ENCODE measurements at places on chromosomes 7 and 10.

- DNase-seq = no peak
- no peaks in the 10 kb centered on the region for H3K4me1 ChIP-seq
- no peaks in the 10 kb centered on the region for H3K36me3 ChIP-seq
- H3K27me3 ChIP-seq = peaks cover 38% of the 10 kb centered on the region
Observed at GRCh38 chr10:44776181-44776580, 135.0 kb upstream of the TMEM72 start.

DNA sequence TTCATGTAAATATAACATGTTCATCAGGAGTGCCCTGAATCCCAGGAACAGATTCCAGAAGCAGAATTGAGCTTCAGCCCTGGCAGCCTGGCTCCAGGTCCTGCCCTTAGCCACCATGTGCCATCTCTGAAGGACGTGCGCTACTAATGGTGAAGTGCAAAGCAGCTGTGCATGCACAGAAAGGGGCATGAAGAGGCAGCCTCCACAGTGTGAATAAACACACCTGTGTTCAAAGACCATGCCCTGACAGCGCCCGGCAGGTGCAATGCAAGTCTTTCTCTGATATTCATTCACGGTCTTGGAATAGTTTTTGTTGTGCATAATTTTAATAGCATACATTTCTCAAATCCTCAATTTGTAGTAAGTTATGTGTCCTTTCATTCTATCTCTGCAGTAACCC, 250.4 kb upstream of the TCERG1L start:
- no peak overlapping the region for H3K27ac ChIP-seq
- no peaks in the 10 kb centered on the region for H3K4me1 ChIP-seq
- no peaks in the 10 kb centered on the region for H3K36me3 ChIP-seq
- H3K27me3 ChIP-seq = peaks cover 70% of the 10 kb centered on the region

DNA sequence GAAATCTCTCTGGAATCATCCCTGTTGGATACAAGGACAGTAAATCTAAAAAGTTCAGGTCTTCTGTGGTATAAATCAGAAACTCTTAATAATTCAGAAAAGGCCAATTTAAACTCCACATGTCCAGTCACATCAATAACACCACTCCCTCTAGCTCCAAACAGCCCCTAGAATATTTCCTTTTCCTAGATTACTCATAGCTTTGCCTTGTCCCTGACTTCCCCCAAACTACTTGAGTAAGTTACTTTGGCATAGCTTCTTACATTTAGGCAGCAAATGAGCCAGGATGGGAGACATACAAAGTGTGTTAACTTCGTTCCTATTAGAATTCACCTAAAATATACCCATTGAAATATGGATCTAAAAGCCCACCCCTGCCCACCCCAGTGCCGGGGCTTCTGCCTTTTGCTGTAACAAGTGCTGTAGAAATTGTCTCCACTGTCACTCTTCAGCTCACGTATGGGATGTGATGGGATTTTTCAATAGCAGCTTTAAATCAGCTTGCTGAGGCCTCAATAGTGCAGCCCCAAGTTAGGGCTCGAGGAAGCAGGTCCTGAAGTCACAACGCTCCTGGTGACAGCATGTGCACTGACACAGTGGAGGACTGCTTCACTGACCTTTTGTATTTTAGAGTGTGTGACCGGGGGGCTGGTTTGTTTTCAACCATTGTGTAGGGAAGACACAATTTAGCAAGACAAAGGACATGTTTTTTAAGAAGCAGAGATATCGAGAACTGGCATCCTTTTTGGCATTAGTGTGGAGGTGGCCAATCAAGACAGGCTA, 218.2 kb upstream of the KMT2E start:
- H3K4me3 ChIP-seq = no peak overlapping the region
- H3K27me3 ChIP-seq = peaks cover 17% of the 10 kb centered on the region
- DNase-seq = no peak

- no peaks in the 10 kb centered on the region for H3K27me3 ChIP-seq
- peaks cover 16% of the 10 kb centered on the region for H3K4me1 ChIP-seq
- peaks cover 31% of the 10 kb centered on the region for H3K36me3 ChIP-seq
- no peak for DNase-seq
- H3K4me3 ChIP-seq = no peak overlapping the region
Observed at GRCh38 chr7:2228921-2229320, 3.8 kb downstream of the MAD1L1 start.

DNA sequence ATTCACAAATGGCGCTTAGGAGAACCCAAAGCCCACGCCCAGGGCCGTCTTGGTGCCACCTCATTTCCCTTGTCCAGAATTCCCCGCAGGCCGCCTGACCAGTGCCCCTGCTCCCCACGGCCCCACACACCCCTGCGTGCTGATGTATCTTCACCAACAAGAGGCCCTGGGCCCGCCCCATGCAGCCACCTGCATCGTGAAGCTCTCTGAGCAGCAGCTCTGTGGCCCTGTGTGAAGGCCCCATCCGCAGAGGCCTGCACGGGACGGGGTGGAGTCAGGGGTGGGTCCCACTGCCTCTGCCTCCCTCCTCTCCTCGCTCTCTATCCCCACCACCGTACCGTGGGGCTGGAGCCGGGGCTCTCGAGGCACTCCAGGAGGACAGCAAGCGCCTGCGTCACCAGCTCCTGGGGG, 14.7 kb downstream of the BRAT1 start:
- H3K4me1 ChIP-seq = no peaks in the 10 kb centered on the region
- H3K36me3 ChIP-seq = peaks cover 80% of the 10 kb centered on the region
- H3K27me3 ChIP-seq = no peaks in the 10 kb centered on the region
- no peak for DNase-seq
- H3K4me3 ChIP-seq = no peak overlapping the region
- no peak overlapping the region for H3K27ac ChIP-seq

DNA sequence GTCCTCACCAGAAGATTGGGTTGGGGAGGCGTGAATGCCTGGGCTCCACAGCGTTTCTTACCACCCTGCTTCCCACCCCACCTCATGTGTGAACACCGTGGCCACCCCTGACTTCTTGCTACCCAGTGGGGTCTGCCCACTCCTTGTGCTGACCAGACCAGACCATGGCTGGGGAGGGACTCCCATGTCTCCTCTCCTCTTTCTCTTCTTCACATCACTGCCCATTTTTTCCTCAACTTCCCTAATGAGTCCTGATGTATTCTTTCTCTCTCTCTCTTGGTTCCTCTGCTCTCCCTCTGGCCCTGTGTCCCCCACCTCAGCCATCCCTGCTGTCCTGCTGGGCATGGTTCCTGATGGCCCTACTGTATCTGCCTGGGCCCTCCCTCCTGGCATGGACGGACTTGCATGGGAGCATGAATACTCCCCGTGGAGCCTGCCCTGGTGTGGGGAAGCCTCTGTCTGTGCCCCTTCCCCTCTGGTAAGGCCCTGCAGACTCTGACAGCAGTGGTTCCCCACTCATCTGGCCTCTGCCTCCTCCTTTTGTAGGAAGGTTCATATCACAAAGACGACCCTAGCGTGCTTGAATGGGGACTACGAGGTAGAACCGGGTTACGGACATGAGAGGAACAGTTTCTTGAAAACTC, 85.5 kb downstream of the ADCY1 start:
- DNase-seq = no peak
- no peak overlapping the region for H3K4me3 ChIP-seq
- no peaks in the 10 kb centered on the region for H3K4me1 ChIP-seq
- no peak overlapping the region for H3K27ac ChIP-seq

DNA sequence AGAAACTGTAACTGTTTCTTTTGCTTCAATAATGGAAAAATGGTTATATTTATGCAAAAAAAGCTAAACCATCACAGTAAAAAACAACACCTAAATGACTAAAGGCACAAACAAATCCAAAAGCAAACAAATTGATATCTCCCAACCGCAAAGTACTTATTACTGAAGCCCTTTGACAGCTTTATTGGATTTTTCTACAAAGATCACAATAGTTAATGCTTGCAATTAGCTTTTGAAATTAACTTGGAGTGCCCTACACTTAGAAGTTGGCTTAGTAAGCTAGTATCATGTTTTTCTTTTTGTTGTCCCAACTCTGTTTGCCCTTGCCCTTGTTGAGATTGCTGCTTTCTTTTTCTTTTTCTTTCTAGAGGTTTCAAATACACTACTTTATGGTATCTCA, 257.5 kb downstream of the INHBA start:
- H3K27me3 ChIP-seq = no peaks in the 10 kb centered on the region
- no peaks in the 10 kb centered on the region for H3K36me3 ChIP-seq
- no peak overlapping the region for H3K4me3 ChIP-seq
- H3K27ac ChIP-seq = no peak overlapping the region
- no peaks in the 10 kb centered on the region for H3K4me1 ChIP-seq
- DNase-seq = no peak

GRCh38 chr7:30323006-30323355, 38.6 kb downstream of the ZNRF2 start:
- H3K4me1 ChIP-seq = peaks cover 49% of the 10 kb centered on the region
- DNase-seq = no peak
- peak overlapping the region; percentile 64 for H3K4me3 ChIP-seq
- peaks cover 9% of the 10 kb centered on the region for H3K36me3 ChIP-seq
- peak overlapping the region; percentile 64 for H3K27ac ChIP-seq

GRCh38 chr7:20165146-20165510, 52.1 kb downstream of the MACC1 start:
- H3K4me1 ChIP-seq = no peaks in the 10 kb centered on the region
- H3K27me3 ChIP-seq = no peaks in the 10 kb centered on the region
- H3K27ac ChIP-seq = no peak overlapping the region
- DNase-seq = no peak
- H3K4me3 ChIP-seq = no peak overlapping the region

- no peaks in the 10 kb centered on the region for H3K36me3 ChIP-seq
- H3K4me3 ChIP-seq = no peak overlapping the region
- H3K27ac ChIP-seq = no peak overlapping the region
- H3K27me3 ChIP-seq = no peaks in the 10 kb centered on the region
- no peak for DNase-seq
- no peaks in the 10 kb centered on the region for H3K4me1 ChIP-seq
Observed at GRCh38 chr10:84473136-84473535, 144.7 kb downstream of the CCSER2 start.

- H3K27me3 ChIP-seq = no peaks in the 10 kb centered on the region
- no peaks in the 10 kb centered on the region for H3K36me3 ChIP-seq
- no peak overlapping the region for H3K27ac ChIP-seq
- no peak overlapping the region for H3K4me3 ChIP-seq
- no peak for DNase-seq
Observed at GRCh38 chr7:139118805-139119485, 9.4 kb upstream of the ZC3HAV1 start.

GRCh38 chr10:37403776-37404175, 278.4 kb downstream of the ANKRD30A start:
- no peak overlapping the region for H3K4me3 ChIP-seq
- no peaks in the 10 kb centered on the region for H3K36me3 ChIP-seq
- H3K27ac ChIP-seq = no peak overlapping the region
- H3K4me1 ChIP-seq = no peaks in the 10 kb centered on the region

DNA sequence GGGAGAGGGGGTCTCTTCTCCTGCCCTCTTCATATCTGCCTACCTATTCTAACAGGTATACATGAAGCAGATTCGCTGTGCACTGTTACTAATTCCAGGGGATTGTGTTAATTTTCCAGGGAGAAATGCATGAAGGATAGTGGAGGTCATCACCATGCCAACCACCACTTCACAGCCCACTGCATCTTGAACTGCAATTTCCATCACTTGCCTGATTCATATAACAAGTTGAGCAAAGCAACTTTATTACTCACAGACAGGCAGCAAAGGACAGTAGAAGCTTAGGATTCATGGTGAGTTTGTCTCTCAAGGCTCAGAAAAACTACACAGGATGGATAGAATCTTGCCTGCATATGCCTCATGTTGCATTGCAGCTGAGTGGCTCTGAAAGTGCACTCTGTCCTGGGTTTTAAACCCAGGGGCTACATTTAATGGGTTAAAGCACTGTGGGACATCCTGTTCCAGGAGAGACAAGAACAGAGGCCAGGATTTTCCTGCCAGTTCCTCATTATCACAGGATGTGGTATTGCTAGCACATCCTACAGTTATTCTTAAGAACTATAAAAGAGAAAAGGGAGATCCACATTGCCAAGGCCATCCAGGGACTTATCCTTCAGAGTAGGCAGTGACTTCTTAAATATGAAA, 136.9 kb upstream of the PRSS1 start:
- H3K27ac ChIP-seq = no peak overlapping the region
- no peaks in the 10 kb centered on the region for H3K36me3 ChIP-seq
- H3K4me1 ChIP-seq = no peaks in the 10 kb centered on the region
- H3K27me3 ChIP-seq = peaks cover 74% of the 10 kb centered on the region

GRCh38 chr10:7311218-7311849, 99.5 kb downstream of the SFMBT2 start:
- H3K27ac ChIP-seq = no peak overlapping the region
- DNase-seq = peak; percentile 12
- H3K36me3 ChIP-seq = no peaks in the 10 kb centered on the region
- H3K27me3 ChIP-seq = peaks cover 28% of the 10 kb centered on the region
- no peak overlapping the region for H3K4me3 ChIP-seq
- H3K4me1 ChIP-seq = no peaks in the 10 kb centered on the region

GRCh38 chr10:88036126-88036525, 172.7 kb downstream of the PTEN start:
- no peak overlapping the region for H3K4me3 ChIP-seq
- H3K36me3 ChIP-seq = no peaks in the 10 kb centered on the region
- peaks cover 8% of the 10 kb centered on the region for H3K4me1 ChIP-seq
- no peaks in the 10 kb centered on the region for H3K27me3 ChIP-seq

GRCh38 chr10:96536129-96536528, 22.4 kb upstream of the TLL2 start:
- H3K4me1 ChIP-seq = peaks cover 11% of the 10 kb centered on the region
- no peak overlapping the region for H3K4me3 ChIP-seq
- no peak for DNase-seq
- no peak overlapping the region for H3K27ac ChIP-seq
- H3K27me3 ChIP-seq = no peaks in the 10 kb centered on the region

- H3K27ac ChIP-seq = no peak overlapping the region
- H3K4me3 ChIP-seq = no peak overlapping the region
- DNase-seq = peak; percentile 9
- no peaks in the 10 kb centered on the region for H3K27me3 ChIP-seq
Observed at GRCh38 chr7:3272691-3273141, 28.3 kb upstream of the SDK1 start.

DNA sequence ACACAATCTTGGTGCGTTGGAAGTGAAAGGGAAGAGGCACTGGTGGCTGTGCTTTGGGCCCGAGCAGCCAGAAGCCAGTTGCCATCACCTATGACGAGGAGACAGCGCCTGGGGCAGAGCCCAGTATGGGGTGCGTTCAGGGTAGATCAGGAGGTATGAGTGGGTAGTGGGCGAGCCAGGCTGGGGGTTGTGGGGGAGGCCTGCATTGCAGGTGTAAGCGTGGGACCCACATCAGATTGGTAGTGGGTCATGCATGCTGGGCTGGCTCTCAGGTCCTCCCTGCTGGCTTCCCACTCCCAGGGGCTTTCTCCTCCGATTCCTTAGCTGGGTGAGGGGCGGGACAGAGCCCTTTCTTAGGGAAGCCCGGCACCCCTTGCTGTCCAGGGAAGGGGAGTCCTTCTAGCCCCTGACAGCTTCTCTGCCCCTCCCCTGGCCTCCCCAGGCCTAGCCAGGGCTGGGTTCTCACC, 445 bp upstream of the PVRIG start:
- H3K4me3 ChIP-seq = no peak overlapping the region
- no peaks in the 10 kb centered on the region for H3K27me3 ChIP-seq
- H3K27ac ChIP-seq = no peak overlapping the region
- peaks cover 9% of the 10 kb centered on the region for H3K36me3 ChIP-seq
- DNase-seq = no peak
- H3K4me1 ChIP-seq = peaks cover 6% of the 10 kb centered on the region

- no peaks in the 10 kb centered on the region for H3K4me1 ChIP-seq
- no peak overlapping the region for H3K27ac ChIP-seq
- DNase-seq = no peak
- peaks cover 52% of the 10 kb centered on the region for H3K27me3 ChIP-seq
- no peaks in the 10 kb centered on the region for H3K36me3 ChIP-seq
Observed at GRCh38 chr7:42833411-42833810, 78.5 kb downstream of the C7orf25 start.
